ENCODE measurements at places on chromosomes 5 and 9.

- DNase-seq = no peak
Observed at GRCh38 chr5:53817183-53817582, 256.7 kb downstream of the NDUFS4 start.

- no peak for DNase-seq
Observed at GRCh38 chr5:57033503-57033902, 81.6 kb upstream of the MIER3 start.

GRCh38 chr9:14215614-14216013 lies 98.3 kb downstream of the NFIB start:
- no peak for DNase-seq

- no peak for DNase-seq
Observed at GRCh38 chr9:86091477-86091876, 7.9 kb downstream of the GOLM1 start.

- no peak for DNase-seq
Observed at GRCh38 chr9:87588339-87588738, 90.7 kb downstream of the DAPK1 start.

DNA sequence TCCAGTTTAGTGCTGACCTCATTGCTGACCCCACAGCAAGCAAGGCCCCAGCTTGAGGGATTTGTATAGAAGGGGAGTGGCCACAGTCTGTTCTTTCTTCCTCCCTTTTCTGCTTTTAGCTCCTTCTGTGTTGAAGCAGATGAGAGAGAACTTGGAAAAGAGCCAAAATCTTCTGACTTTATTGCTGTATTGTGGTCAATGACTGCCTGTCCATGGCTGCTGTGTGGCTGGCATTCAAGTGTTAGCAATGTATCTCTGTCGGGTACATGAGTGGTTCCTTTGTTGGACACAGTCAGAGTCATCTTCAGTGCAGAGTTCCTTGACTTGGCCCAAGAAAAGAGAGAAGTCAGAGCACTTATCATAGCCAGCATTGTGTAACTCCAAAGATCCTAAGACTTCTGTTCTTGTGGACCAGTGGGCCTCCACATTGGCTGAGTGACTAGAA lies 154.1 kb downstream of the LRRC70 start:
- DNase-seq = no peak

GRCh38 chr5:36417668-36418067 lies 116.0 kb upstream of the RANBP3L start:
- no peak for DNase-seq

DNA sequence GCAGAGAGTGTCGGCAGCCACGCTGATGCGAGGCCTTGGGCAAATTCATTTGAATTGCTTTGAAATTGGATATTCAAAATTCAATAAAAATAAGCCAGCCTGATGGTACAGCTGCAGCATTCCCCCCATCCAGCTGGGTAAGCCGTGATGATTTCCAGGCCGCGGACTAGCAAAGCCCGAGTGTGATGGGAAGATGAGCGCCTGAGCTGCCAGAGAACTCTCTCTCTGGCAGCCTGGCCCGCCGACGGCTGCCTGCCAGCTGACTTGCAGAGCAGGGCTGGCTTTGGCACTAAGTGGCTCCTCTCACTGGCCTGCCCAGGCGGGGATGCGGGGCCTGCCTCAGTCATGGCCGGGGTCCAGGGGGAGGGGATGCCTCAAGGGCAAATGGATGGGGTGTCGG lies 268.3 kb upstream of the WWC1 start:
- no peak for DNase-seq

DNA sequence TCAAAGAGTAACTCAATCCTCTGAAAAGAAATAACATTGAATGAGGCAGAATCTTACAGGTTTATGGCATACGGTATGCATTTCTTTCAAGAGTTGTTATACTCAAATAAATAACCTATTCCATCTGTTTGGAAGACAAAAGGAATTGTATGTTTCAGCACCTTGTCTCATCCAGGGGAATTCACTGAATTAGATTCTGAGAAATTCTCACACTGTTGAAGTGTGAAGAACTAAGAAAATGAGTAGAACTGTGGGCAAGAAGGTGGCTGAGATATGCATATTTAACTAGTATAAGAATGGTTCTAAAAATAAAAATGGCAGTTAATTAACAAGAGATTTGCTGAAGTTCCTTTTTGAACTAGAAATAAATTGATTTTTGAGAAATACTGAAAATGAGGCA lies 279.3 kb upstream of the DAP start:
- no peak for DNase-seq

DNA sequence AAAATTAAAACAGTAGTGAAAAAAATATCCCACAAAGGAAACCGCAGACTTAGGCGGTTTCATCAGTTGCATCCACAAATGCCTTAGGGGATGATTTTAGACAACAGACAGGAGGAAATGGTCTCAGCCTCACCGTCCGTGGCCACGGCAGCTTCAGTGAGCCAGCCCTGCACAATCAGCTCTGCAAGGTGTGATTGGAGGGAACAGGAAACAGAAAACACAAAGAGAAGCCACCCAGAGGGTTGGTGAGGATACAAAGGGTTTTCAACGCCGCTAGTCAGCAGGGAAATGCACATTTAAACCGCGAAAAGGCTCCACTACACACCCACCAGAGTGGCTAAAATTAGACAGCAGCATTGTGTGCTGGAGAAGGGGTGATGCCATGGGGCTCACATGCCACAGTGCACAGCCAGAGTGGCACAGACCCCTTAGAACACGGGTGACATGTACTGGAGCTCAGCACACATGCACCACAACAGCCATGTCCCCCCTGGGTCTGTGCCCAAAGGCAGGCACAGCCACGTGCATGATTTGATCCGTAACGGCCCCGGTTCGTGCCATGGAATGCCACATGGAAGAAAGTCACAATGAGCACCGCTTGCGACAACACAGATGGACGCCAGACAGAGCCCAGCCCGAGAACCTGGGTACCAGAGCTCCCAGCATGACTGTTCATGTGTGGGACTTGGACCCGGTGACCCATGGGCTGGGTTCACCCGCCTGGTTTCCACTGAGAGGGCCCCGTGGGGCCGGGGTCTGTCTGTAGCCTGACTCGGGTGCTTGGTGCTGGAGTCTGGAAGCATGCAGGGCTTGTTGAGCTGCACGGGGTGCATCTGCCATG lies 18.3 kb upstream of the TERT start:
- DNase-seq = no peak

DNA sequence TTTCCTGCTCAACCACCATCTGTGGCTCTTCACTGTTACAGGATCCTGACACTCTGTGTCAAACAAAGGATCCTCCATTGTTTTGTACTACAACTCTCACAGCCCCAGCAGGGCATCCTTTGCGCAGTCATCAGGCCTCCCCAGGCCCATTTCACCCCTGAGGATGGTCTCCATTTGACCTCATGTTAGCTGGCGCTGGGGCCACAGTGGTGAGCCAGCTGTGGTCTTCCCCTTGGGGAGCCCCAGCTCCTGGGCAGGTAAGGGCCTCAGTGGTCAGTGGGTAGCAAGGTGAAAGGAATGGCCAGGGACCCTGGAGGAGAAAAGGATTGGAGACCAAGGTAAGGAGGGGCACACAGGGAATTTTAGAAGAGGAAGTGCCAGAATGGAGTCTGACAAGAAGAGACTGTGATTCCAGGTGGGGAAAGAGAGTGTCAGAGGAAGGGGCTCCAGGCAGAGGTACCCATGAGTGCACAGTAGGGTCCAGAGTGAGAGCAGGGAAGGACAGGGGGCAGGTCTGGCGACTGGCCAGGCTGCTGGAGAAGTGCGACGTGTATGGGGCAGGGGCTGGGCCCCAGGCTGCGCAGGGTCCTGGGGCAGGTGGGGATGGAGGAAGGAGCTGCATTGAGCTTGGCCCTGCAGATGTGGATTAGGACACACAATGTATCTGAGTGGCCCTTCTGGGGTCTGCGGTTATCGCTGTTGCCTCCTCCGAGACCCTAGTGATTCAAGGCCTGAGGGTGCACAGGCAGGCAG lies 109.9 kb downstream of the PHF2 start:
- DNase-seq = no peak

GRCh38 chr5:94243612-94244011 lies 374.8 kb downstream of the KIAA0825 start:
- no peak for DNase-seq

- no peak for DNase-seq
Observed at GRCh38 chr9:135022191-135022870, 65.1 kb upstream of the OLFM1 start.

Data from DMS 273 treated with DMSO at 0.1 percent for 48 hours (cell line).